ENCODE measurements at places on chromosomes 16 and 17.

DNA sequence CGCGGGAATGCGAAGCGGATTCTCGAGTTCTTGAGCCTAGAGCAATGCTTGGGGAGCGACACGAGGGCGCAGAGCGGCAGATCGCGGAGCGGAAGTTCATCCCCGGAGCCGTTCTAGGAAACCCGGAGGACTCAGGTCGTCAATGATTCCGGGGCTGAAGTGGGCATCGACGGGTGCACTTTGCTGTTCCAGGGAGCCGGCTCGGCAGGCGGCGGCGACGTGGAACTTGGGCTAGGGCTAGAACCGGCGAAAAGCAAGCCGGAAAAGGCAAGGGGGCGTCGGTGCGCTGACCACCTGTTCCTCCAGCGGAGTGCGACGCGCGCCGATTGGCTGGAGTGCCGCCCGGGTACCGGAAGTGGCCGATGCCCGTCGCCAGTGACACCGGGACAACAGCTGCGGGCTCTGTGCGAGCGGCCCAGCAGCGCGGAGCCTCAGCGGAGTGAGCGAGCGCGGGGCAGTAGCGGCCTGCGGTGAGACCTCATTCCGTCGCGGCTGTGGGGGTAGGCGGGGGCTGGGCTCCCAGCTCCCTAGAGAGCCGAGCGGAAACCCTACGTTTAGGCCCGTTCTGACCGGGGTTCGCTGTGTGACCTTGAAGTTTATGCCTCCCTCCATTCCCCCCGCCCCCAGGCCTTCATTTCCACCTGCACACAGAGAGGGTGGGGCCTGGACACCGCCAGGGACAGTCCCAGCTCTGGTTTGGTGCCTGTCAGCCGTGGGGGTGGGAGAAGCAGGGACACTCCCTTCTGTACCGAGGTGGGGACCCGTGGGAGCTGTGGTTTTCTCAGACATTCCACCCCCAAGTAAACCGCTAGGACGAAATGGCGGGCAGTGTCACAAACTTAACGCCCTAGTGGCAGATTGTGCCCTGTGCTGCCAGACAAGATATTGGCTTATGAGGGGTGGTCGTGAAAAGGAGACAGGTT lies at the start of gene ZFP3:
TSS of gene ZFP3 (plus strand) at position 362 of the 923 bp plus-strand sequence. CDS start 13,038 bp downstream, outside the sequence.
- H3K27me3 ChIP-seq: no peaks in the 10 kb centered on the region
- no peaks in the 10 kb centered on the region for H3K36me3 ChIP-seq
- H3K4me3 ChIP-seq: peak within 1 kb of the TSS; percentile 81
- peak; percentile 76 for DNase-seq

DNA sequence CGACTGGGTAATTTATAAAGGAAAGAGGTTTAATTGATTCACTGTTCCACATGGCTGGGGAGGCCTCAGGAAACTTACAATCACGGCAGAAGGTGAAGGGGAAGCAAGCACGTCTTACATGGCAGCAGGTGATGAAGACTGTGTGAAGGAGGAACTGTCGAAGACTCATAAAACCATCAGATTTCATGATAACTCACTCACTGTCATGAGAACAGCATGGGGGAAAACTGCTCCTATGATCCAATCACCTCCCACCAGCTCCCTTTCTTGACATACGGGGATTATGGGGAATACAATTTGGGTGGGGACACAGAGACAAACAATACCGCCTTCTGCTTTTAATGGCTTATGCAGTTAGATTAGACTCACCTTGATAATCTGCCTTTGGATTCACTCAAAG lies 19.4 kb upstream of the IRF8 start:
- H3K4me3 ChIP-seq: no peak overlapping the region
- H3K27me3 ChIP-seq: no peaks in the 10 kb centered on the region
- DNase-seq: no peak
- no peaks in the 10 kb centered on the region for H3K36me3 ChIP-seq
- no peak overlapping the region for H3K27ac ChIP-seq
- H3K4me1 ChIP-seq: no peaks in the 10 kb centered on the region

DNA sequence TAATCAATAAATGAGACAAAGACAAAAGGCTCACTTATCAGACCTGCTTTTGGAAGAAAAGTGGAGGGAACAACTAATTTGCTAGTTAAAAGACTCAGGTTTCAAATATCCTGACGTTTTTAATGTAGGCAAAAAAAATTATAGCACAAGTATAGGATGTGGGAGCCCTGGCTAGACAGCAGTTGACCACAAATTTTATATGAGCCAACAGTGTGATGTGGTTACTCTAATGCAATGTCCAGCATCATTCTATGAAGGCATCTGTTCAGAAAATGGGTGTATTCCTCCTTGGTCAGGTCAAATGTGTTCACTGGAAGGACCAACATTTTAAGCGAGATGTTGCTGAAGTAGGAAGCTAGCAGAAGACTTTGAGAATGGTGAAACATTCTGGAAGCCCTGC lies 237.4 kb downstream of the MAP2K6 start:
- no peak overlapping the region for H3K27ac ChIP-seq
- no peaks in the 10 kb centered on the region for H3K4me1 ChIP-seq
- no peaks in the 10 kb centered on the region for H3K27me3 ChIP-seq
- H3K36me3 ChIP-seq: no peaks in the 10 kb centered on the region
- no peak overlapping the region for H3K4me3 ChIP-seq

DNA sequence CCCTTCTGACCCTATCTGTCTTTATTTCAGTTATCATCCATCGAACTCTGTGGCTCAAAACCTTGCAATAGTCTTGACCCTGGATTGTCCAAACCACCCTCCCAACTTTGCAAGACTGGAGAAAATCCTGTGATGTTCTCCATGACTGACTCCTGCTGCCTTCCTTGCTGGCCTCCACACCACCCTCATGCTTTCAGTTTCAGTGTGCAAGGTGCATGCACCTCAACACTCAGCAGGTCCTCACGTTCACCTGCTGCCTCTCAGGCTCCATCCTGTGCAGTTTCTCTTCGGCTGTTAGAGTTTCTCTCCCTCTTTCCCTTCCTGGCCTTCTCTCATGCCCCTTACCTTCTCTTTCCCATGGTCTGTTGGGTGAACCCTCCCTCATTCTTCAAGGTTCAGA lies 59.4 kb upstream of the ASIC2 start:
- no peak for DNase-seq
- no peak overlapping the region for H3K4me3 ChIP-seq
- no peak overlapping the region for H3K27ac ChIP-seq
- H3K27me3 ChIP-seq: no peaks in the 10 kb centered on the region
- no peaks in the 10 kb centered on the region for H3K36me3 ChIP-seq

DNA sequence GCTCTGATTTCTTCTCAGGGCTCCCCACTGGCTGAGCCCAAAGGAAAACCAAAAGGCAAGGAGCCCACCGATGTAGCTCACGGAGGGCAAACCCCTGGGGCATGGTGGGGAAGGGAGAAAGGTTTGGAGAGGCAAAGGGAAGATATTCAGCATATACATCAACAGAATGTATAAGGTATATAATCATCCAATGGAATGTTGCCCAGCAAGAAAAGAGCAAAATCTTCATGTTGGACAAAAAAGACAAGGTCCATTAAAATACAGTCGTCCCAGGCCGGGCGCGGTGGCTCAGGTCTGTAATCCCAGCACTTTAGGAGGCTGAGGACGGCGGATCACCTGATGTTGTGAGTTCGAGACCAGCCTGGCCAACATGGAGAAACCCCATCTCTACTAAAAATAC lies 1.6 kb downstream of the CPPED1 start:
- H3K27ac ChIP-seq: no peak overlapping the region
- no peak overlapping the region for H3K4me3 ChIP-seq
- no peaks in the 10 kb centered on the region for H3K27me3 ChIP-seq
- peaks cover 9% of the 10 kb centered on the region for H3K4me1 ChIP-seq
- DNase-seq: no peak
- H3K36me3 ChIP-seq: no peaks in the 10 kb centered on the region

- H3K36me3 ChIP-seq: no peaks in the 10 kb centered on the region
- H3K27ac ChIP-seq: no peak overlapping the region
- no peaks in the 10 kb centered on the region for H3K27me3 ChIP-seq
- H3K4me3 ChIP-seq: no peak overlapping the region
- H3K4me1 ChIP-seq: no peaks in the 10 kb centered on the region
- no peak for DNase-seq
These were observed 13.2 kb downstream of the CD300LG start for GRCh38 chr17:43860077-43860725.

DNA sequence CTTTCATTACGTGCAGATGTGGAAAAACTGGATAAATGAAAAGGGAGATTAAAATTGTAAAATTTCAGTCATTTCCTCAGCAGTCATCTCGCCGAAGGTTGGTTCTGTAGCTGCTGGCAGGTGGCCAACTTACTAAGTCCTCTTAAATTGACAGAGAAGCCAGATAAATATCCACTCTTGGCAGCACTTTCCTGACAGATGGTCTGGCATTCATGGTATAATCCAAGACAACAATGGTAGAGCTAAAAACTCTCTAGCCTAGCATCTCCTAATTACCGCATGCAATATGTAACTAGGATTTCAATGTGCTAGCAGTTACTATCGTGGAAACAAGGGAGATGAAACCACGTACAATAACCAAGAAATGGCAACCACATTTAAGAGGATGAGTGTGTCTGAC lies 306.3 kb downstream of the CNTNAP4 start:
- H3K27me3 ChIP-seq: no peaks in the 10 kb centered on the region
- H3K36me3 ChIP-seq: no peaks in the 10 kb centered on the region
- no peak overlapping the region for H3K27ac ChIP-seq

GRCh38 chr16:20865420-20866131 lies 34.6 kb downstream of the DCUN1D3 start:
- no peak overlapping the region for H3K4me3 ChIP-seq
- no peaks in the 10 kb centered on the region for H3K4me1 ChIP-seq
- no peaks in the 10 kb centered on the region for H3K36me3 ChIP-seq
- H3K27me3 ChIP-seq: no peaks in the 10 kb centered on the region

- H3K27me3 ChIP-seq: peaks cover 50% of the 10 kb centered on the region
- no peak for DNase-seq
- no peaks in the 10 kb centered on the region for H3K36me3 ChIP-seq
- no peak overlapping the region for H3K27ac ChIP-seq
These were observed 46.6 kb upstream of the SLC38A10 start for GRCh38 chr17:81341516-81342268.

DNA sequence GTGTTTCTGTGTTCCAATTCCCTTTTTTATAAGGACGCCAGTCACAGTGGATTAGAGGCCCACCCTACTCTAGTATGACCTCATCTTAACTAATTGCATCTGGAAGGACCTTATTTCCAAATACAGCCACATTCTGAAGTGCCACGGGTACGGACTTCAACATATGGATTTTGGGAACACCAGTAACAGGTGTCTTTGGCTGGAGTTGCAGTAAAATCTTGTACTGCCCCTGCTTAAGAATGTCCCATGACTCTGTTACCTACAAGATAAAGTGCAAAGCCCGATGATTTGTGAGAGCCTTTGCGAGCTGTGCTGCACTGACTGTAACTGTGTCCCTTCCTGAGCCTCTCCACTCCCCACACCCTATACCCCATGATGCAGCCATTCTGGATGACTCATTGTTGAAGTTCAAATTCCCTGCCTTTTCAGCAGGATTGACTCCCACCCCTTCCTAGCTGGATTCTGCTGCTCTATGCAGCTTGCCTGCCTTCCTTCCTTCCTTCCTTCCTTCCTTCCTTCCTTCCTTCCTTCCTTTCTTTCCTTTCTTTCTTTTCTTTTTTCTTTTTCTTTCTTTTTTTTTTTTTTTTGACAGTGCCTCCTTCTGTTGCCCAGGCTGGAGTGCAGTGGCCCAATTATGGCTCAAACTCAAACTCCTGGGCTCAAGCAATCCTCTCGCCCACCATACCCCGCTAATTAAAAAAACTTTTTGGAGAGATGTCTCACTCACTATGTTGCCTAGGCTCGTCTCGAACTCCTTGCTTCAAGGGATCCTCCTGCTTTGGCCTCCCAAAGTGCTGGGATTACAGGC lies 2.1 kb downstream of the HCRT start:
- DNase-seq: no peak
- H3K27ac ChIP-seq: peak overlapping the region; percentile 81
- H3K4me1 ChIP-seq: peaks cover 38% of the 10 kb centered on the region

DNA sequence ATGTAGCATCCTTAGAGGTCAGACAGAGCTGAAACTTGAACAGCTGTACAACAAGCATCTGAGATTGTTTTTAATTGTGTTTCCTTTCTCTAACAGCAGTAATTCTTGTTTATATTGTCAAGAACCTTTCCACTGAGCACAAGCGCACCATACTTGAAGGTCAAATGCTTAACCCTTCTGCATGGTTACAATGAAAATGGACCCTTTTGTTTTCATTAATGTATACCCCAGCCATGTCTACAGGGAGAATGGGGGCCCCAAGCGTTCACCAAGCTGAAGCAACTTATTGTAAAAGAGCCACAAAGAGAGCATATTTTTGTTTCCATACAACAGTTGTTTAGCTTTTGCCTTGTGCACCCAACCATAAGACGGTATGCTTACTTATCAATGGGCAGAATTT lies 210.8 kb downstream of the FTO start:
- H3K27me3 ChIP-seq: no peaks in the 10 kb centered on the region
- peaks cover 15% of the 10 kb centered on the region for H3K4me1 ChIP-seq
- no peak overlapping the region for H3K27ac ChIP-seq
- H3K4me3 ChIP-seq: no peak overlapping the region
- no peaks in the 10 kb centered on the region for H3K36me3 ChIP-seq

- H3K4me3 ChIP-seq: no peak overlapping the region
- DNase-seq: no peak
- H3K4me1 ChIP-seq: no peaks in the 10 kb centered on the region
- H3K36me3 ChIP-seq: no peaks in the 10 kb centered on the region
These were observed 8.2 kb downstream of the ZNF689 start for GRCh38 chr16:30601966-30602365.

DNA sequence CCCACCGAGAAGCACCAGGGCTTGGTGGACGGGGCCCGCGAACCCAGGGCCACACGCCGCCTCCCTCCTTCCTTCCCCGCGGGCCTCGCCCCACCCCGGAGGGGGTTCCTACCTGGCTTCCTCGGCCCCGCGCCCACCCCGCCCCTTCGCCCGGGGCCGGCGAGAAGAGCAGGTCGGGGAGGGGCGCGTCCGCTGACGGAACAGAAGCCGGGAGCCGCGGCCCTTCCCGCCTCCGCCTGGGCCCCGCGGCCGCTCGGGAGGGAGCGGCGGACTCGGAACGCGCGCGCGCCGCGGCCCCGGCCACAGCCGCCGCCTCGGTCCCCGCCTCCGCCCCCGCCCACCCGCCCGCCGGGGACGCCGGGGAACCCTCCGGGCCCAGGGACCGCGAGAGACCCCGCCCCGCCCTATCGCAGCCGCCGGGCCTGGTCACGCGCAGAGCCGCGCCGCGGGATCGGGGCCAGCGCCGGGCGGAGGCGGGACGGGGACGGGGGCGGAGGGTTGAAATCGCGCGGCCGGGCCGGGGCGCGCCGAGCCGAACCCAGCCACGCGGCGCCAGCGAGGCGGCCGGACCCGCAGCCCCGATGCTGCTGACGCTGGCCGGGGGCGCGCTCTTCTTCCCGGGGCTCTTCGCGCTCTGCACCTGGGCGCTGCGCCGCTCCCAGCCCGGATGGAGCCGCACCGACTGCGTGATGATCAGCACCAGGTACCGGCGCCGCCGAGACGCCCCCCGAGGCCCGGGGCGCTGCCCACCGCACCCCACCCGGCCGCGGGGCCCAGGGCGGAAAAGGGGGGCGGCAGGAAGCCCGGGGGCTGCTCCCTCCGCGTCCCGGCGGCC lies at the start of gene TLCD3A:
TSS of gene TLCD3A (plus strand) at position 530 of the 835 bp plus-strand sequence. CDS start at position 582, 52 bp downstream.
- H3K27me3 ChIP-seq: no peaks in the 10 kb centered on the region
- peak; percentile 80 for DNase-seq
- H3K4me3 ChIP-seq: peak within 1 kb of the TSS; percentile 41
- H3K27ac ChIP-seq: peak within 1 kb of the TSS; percentile 29
- H3K36me3 ChIP-seq: no peaks in the 10 kb centered on the region

All from naive thymus-derived CD4-positive, alpha-beta T cell (primary cell).